ENCODE measurements at places on chromosomes 1 and 21.

- no peak for DNase-seq
Observed at GRCh38 chr1:205570173-205570501, 61.7 kb downstream of the ELK4 start.

DNA sequence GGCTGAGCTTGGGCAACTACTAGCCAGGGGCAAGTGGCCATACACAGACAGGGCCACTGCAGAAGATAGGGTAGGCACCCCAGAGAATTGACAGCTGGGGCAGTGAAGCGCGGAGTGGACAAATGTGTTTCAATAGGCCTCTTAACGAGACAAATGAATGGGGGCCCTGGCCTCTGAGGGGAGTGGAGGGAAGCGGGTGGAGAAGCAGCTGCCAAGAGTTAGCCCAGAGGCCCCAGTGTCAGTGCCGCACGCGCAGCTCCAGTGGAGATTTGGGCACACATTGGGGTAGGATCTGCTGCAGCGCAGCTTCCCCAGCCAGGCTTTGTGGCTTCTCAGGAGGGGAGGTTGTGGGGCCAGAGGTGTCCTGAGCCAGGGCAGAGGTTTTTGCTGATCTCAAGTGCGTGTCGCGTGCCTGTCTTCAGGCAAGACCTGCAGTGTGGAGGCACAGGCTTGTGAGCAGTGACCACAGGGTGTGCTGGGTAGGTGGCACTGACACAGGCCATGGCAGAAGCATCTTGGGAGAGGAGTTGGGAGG, 16.9 kb downstream of the PTPRF start:
- DNase-seq = no peak

DNA sequence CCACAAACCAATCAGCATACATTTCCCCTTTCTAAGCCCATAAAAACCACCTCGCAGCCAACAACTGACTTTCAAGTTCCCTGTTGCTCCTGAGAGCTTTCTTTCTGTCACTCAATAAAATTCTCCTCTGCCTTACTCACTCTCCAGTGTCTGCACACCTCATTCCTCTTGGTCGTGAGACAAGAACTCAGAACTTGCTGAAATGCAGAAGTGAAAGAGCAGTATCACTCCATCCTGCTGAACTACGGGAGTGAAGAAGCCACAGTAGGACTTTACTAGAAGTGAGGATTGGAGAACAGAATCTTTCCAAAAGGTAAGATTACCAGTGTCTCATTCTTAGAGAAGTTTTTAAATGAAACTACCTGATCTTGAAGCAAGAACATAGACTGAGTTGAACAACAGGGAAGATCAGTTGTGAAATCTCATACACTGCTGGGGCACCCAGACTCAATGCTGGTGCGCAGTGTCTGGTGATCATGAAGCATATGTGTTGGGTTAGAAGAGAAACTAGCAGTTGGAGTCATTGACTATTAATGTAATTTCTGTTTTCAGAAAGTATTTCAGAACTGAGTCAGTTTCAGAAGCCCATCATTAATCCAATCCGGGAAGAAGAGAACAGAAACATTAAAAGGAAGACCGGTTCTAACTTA, 726.9 kb upstream of the TMPRSS15 start:
- no peak for DNase-seq

DNA sequence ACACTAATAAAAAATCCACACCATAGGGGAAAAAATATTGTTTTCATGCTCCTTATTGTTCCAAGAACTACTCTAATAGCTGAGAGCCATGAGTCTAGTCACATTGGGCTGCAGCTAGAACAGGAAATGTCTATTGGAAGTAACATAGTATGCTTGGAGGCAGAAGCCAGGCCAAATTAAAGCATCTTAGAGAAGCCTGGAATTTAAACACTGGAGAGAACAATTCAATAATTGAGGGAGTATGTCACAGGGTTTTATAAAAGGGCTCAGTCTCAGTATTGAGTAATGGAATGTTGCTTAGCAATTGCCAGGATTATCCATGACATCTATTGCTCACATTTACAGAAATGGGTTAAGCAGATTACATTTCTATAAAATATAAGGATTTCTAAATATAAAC, 471.3 kb downstream of the LMO4 start:
- no peak for DNase-seq

DNA sequence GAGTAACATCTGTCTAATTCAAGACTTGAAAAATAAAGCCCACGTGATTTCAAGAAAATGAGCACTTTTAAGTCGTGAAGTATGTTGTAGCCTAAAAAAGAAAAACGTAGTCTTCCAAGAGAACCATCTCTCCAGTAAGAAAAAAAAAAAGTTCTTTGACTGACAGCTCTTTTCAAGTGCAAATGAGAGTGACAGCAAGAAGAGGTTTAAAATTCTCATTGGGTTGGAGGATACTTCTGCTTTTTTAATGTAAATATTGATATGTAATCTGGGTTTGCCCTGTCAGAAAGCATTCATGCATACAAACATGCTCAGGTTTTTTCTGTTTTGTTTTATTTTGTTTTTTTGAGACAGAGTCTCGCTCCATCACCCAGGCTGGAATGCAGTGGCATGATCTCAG, 32.3 kb upstream of the PRDM2 start:
- no peak for DNase-seq

GRCh38 chr1:153783233-153784190, 8.3 kb downstream of the SLC27A3 start:
- peak; percentile 92 for DNase-seq

- no peak for DNase-seq
Observed at GRCh38 chr1:48495166-48495565, 23.2 kb upstream of the SPATA6 start.

DNA sequence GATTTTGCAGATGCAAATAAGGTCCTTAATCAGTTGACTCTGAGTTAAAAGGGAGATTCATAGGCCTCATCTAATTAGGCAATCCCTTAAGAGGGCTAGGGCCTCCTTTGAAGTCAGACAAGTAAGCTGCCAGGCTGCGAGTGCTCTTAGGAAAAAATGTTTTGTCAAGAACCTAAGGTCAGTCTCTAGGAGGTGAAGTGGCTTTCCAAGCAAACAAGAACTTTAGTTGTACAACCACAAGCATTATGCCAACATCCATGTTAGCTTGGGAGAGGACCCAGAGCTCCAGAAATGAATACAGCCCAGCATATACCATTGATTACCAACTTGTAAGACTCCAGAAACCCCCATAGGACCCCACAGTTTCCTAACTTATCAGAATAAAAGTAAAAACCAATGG, 1366.2 kb downstream of the PLA2G4A start:
- DNase-seq = no peak

- DNase-seq = peak; percentile 21
Observed at GRCh38 chr1:235946571-235946981, 79.9 kb upstream of the LYST start.

DNA sequence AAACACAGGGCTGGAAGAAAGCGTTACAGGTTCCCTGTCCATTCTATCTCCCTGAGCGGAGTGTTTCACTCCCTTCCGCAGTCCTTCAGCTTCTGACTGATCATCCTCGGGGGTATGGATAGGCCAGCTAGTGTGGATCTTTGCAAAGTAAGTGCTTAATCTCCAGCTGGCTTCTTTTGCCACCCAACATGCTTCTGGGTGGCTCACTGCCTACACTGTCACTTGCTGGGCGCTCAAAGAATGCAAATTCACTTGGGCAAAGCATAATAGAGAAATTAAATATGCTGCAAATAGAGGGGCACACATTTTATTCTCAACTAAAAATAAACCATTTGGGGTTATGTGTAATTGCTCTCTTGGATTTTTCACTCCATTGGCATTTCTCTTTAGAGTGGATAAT, 265.6 kb downstream of the TNR start:
- no peak for DNase-seq

GRCh38 chr1:10283318-10283984, 73.1 kb downstream of the KIF1B start:
- DNase-seq = no peak

- DNase-seq = no peak
Observed at GRCh38 chr1:205988585-205988995, 14.6 kb downstream of the RAB7B start.

DNA sequence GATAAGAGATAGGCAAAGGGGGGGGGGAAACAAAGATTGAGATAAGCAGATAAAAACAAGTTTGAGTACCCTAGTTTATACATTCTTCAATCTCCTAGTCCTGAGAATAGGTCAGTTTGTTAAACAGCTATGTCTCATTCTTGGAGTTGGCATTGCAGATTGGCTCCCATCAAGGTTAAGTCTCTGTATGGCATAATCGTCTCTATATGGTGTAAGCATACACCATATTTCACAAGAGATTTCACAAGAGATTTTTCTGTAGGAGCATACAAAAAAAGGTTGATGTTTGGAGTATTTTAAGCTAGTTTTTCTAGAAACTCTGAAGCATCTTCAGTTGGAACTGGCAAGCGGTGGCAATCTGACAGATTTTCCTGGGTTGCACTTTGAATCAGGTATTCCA, 35.8 kb downstream of the NCAM2 start:
- DNase-seq = no peak

DNA sequence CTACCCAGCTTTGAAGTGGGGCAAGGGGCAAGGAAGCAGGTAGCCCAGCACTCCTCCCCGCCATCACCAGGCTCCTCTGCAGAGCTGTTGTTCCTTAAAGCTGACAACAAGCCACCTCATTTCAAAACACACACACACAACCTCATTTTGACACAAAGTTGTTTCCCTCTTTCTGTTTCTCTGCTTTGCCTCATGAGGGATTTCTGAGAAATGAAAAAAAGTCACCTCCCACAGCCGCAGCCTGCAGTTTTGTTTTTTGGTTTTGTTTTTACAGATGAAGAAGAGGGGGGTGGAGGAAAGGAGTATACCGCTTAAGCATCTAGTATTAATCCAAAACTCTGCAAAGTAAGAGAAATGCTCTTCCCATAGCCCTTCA, 12.1 kb downstream of the MCL1 start:
- peak; percentile 69 for DNase-seq

DNA sequence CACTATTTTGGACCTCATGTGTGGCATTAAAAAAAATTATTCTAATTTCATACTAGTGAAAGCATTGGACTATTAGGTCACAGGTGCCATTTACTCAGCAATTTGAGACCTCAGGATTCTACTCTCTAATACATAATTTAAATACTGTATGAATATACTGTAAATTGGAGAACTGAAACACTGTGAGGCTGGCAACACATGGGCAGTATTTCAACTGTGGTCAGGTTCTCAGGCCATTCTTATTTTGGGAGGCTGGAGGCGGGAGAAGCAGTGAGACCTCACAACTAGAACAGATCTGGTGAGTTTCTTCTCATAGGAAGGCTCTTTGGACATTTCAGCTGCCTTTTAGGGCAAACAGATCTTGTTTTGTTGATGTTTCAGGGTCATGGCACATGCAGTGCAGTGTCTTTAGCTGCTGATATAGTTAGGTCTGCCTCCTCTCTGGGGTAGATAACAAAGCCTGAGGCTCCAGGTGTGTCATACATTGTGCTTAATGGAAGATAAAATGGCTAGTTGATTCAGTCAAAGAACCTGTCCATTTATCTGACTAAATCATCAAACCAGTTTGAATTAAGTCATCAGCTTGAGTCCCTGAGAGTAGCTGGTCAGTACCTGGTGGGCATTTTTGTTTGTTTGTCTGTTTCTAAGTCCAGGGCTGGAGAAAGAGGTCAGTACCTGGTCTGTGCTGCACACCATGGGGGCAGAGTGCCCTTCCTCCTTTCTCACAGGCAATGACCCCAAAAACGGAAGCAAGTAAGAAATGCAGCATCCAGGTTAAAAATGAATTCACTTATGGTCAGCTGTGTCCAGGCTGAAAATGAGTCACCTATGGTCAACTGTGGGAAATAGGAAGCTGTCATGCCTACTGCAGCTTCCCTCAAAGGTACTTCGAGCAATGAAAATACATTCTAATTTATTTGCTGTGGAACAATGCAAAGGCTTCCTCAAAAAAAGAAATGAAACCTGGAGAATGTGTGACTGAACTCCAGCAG, 216.2 kb downstream of the SDCCAG8 start:
- DNase-seq = no peak

- DNase-seq = no peak
Observed at GRCh38 chr1:200867018-200867811, 5.6 kb upstream of the GPR25 start.

DNA sequence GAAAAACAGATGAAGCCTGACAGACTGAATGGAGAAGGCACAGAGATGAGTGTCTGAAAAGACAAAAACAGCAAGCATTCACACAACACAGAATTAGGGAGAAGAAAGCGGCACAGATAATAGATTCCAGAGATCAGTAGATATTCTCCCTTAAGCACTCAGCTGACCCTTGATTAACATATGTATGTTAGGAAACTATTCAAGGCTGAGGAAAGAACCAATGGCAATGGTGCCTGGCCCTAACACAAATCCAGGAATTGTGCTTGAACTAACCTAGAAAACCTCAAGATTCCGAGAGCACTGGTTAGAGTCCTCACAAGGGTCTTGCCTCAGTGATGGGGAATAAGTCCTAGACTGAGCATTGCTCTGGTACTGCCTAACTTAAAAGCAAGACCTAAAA, 30.9 kb downstream of the KCNT2 start:
- no peak for DNase-seq

DNA sequence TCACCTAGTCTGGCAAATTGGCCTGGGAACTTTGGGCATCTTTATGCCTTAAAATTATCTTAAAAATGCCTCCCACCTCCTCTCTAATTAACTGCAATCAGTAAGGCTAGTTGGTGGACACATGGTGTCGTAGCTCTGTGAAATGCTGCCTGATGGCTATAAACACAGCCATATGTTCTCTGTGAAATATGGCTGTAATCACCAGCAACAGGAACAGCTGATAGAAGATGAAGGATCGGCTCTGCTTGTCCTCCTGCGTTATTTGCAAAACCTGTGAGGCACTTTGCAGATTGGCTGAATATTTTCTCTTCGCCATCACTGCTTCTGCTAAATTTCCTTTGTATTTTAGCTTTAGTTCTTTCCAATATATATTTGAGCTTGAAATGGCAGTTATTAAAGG, 419.6 kb downstream of the RWDD3 start:
- no peak for DNase-seq

DNA sequence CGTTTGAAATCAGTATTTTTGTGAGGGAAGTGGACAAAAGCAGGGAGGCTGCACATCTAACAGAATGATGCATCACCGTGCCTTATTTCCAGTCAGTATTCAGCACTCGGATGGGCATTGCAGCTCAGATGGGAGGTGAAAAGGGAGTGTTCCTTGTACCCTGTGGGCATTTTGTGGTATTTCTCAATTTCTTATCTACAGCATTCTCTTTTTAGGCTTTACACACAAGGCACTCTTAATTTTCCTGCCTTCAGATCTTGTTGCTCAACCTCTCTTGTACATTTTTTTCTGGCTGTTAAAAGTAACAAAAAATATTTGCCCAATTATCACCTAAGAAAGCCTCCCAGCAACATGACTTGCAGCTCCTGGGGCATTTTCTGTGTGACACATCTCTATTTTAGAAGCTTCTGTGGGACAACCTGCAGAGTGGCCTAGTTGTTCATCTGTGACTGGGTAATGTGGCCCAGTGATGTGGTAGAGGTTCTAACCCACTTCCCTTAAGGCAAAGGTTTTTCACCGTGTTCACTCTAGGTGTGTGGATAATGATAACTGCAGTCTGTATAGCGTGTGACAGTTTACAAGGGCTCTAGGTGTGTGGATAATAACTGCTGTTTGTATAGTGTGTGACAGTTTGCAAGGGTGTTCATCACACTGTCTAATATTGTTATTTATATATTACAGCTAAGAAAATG, 257.2 kb downstream of the PTGER3 start:
- DNase-seq = no peak
